SJSA1 (cell line): ENCODE measurements at places on chromosomes 7 and 10. TPM values are rescaled to one million over a fixed set of nuclear protein-coding genes. Genes with fewer than 3 reads are reported as not detected.

GRCh38 chr7:117550625-117551024, 70.8 kb downstream of the CFTR start:
- no peak for DNase-seq

The SLC18A2 gene
- not detected in 2 replicates for total RNA-seq

DNA sequence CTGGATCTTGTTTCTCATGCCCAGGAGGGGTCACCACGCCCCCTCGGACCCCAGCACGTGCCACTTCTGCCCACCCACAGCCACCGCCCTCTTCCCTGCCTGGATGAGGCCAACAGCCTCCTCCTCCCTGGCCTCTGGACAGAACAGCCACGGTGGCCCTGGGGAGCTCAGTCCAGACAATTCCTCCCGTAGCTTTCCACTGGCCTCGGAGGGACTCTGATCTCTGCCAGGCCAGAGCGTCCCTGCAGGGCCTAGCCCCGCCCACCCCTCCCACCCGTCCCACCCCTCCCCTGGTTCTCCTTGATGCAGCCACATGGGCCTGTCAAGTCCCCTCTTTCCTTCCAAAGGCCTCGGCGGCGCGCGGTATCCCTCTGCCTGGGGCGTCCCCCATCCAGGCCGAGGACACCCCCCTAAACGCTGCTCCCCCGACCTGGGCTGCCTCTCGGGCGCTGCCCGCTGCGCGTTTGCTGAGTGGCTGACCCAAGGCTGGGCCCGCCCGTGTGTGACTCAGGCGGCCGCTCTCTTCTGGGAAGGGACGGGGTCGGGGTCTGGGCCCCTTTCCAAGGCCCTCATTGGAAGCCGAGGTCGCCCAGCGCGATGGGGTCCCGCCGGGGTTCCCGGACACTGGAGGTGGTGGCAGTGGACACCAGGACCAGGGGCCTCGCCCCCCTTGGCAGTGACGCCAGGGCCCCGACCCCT, 557 bp downstream of the TMEM120A start:
- DNase-seq, result peak; percentile 66

The VSTM4 gene
- 1.8 and 3.7 TPM in 2 replicates for total RNA-seq

DNA sequence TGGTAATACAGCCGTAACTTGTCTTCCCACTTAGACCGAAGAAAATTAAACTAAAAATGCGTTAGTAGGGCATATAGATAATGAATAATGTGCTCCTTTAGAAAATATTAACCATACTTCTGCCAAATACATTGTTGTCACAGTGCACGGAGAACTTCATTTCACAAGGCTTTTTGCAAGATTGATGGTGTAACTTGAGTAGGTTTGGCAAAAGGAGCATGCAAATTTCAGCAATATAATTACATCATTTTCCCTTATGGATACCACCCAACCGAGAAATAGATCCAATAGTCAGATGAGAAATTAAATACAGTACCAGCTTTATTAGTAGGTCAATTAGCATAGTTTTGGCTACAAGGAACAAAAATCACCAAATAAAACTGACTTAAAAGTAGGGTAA, 792.6 kb upstream of the C7orf33 start:
- DNase-seq, result no peak

DNA sequence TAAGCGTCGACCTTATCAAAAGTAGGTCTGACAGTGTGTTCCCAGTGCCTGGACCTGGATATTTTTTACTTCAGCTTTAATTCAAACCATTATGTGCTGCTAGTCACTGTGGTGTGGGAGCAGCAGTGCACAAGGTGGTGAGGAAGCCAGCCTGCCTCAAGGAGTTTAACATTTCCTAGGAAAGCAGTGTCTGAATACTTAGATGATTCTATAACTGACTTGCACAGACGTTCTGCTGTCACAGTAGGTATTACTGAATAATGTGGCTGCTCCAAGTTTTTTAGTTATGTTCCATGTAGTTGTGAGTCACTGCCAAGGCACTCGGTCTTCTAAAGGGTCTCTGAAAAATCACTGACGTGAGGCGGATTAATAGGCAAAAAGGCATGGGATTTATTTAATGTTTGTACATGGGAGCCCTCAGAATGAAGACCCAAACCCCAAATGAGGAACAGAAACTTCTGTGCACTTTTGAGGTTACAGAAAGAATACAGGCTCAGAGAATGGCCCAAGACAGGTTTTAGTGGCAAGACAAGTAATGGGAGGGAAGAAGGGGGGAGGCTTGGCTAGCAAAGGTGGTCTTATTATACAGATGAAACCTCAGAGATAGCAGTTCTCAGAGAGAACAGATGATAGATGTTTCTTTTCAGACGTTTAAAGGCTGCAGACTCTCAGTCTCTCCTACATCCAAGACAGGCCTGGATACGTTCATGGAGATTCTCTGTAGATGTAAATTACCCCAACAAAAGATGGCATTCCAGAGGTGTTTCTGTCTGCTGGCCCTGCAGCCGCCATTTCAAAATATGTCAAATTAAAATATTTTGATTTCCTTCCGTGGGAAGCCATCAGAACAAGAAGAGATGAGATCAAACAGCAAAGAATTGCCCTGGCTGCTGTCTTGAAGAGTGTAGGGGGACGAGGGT, 209.3 kb downstream of the SDK1 start:
- DNase-seq, result no peak

GRCh38 chr7:140517546-140518369, 38.5 kb upstream of the MKRN1 start:
- peak; percentile 91 for DNase-seq

- DNase-seq, result no peak
These were observed 7.7 kb downstream of the RUNDC3B start for GRCh38 chr7:87635921-87636320.

DNA sequence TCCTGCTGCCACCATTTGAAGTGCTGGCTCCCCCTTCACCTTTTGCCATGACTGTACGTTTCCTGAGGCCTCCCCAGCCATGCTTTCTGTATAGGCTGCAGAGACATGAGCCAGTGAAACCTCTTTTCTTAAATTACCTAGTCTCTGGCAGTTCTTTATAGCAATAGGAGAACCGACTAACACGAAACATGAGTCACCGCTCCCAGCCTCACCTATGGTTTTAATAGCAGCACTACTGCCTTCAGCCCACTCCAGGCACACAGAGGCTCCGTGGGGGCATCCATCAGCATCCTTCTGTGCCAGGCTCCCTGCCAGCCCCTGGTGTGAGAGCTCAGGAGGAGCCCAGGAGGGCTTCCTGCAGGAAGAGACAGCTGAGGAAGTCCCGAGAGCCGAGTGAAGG, 5.5 kb upstream of the ZNF316 start:
- DNase-seq, result no peak

DNA sequence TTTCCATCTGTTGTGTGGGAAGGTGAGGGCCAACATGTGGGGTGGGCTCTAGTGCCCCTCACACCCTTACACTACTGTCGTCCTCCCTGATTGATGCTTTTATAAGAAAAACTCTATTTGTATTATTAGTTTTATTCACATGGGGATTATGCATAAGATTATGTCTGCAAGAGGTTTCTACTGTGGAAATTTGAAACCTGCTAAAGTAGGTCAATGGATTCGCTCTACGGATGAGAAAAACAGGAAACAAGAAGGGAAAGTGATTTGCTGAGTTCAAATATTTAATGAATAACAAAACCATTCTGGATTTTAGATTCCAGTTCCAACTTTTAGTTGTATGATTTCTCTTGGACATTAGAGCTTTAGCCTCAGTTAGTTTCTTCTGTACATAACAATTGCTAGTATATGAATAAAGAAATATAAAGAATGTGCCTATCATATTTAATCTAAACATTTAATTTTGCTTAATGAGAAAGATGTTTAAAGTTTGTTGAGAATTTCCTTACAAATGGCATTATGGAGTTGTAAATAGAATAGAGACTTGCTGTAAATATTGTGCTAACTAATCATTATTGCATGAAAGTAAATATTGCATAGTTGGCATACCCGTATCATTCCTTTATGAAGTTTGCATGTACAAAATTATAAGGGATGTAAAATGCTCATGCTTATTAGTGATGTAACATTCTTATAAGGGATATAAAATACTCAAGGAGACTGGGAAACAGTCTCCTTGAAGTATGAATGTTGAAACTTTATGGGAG, 193.8 kb downstream of the THSD7A start:
- DNase-seq, result no peak

- DNase-seq, result no peak
These were observed 638 bp downstream of the LIPA start for GRCh38 chr10:89250865-89251408.

DNA sequence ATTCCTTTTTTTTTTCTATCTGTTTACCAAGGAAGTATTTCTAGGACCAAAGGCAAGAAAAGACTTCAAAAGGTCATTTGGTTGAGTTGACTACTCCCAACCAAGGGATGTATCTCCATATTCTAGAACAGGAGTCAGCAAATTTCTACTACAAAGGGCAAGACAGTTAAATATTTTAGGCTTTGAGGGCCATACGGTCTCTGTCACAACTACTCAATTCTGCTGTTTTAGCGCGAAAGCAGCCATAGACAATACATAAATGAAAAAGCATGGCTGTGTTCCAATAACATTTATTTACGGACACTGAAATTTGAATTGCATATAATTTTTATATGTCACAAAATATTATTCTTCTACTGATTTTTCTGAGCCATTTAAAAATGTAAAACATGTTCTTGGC, 8.5 kb upstream of the ARID5B start:
- no peak for DNase-seq

GRCh38 chr10:62899311-62899710, 83.1 kb upstream of the EGR2 start:
- DNase-seq, result no peak

DNA sequence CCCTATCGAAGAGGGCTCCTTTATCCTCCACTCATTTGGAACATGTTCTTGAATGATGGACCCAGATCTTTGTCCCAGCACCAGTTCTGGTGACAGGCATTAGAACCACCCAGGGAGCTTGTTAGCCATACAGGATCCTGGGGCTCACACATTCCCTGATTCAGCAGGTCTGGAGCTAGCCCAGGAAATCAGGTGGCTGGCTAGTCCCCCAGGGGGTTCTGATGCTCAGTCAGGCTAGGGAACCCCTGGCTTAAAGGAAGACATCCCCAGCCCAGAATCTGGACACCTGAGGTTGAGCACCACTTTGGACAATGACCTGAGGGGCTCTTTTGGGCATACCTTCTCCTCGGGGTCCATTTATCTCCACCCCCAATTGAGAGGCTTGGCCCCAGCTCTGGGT, 37.0 kb upstream of the NANOS1 start:
- DNase-seq, result peak; percentile 15

The MCU gene
- 35.0 and 59.9 TPM in 2 replicates for total RNA-seq
